Lower leg skin (tissue), 4 donors: ENCODE measurements at places on chromosomes 13 and 19. TPM values are rescaled to one million over a fixed set of nuclear protein-coding genes. Genes with fewer than 3 reads are reported as not detected.

Gene FFAR3
- not detected for total RNA-seq

Gene ERICH6B
- total RNA-seq = not detected

Gene KIR2DL1
- total RNA-seq = not detected

Gene KLK15
- total RNA-seq = not detected

Gene ICAM4
- total RNA-seq = not detected

Gene MUC16
- not detected for total RNA-seq

Gene ZNF99
- total RNA-seq = not detected

GRCh38 chr13:98353750-98354149, 176.7 kb upstream of the RNF113B start:
- no peak for DNase-seq

GRCh38 chr13:50357586-50358118, 342.4 kb downstream of the KCNRG start:
- DNase-seq = no peak

DNA sequence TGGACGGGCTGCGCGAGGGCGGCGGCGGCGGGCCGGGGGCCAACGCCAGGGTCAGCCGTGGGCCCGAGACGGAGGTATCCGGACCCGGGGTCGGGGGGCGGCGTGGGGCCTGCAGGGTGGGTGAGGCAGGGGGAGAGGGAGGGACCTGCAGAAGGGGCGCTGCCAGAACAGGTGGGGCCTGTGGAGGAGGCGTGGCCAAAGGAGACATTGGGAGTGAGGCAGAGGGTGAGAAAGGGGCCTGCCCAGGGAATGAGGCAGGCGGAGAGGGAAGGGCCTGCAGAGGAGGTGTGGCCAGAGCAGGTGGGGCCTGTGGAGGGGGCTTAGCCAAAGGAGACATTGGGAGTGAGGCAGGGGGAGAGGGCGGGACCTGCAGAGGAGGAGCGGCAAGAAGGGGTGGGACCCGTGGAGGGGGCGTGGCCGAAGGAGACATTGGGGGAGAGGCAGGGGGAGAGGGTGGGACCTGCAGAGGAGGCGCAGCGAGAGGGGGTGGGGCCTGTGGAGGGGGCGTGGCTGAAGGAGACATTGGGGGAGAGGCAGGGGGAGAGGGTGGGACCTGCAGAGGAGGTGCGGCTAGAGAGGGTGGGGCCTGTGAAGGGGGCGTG, 4.2 kb downstream of the PRR36 start:
- DNase-seq = no peak

- DNase-seq = no peak
Measured at GRCh38 chr13:38941353-38941945, 49.2 kb downstream of the STOML3 start.

GRCh38 chr19:33339016-33339984, 34.2 kb upstream of the CEBPG start:
- no peak for DNase-seq

GRCh38 chr19:5138606-5139582, 170.0 kb downstream of the KDM4B start:
- DNase-seq = no peak

DNA sequence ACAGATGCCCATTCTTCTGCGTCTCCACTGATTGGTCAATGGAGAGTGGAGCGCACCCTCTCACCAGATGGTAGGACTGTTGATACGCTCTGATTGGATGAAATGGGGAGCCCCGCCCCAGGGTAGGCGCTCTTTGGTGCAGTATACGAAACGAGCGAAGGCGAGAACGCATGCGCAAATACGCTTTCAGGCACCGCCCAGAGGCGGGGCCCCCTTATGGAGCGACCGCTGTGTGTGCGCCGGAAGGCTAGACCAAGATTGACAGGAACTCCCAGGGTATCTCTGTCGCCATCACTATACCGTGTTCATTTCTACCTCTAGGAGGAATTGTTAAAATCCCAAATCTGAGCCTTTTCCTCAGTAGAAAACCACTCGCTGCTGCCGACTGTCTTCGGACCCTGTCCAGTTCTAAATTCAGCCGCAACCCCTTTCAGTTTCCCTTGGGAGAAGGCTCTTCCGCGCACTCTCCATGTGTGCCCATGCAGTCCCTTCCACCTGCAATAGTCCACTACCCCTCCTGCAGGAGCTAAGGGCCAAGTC, 720 bp upstream of the HNRNPL start:
- DNase-seq = no peak

- peak; percentile 51 for DNase-seq
Measured at GRCh38 chr19:12786952-12787351, 4.3 kb upstream of the JUNB start.

- no peak for DNase-seq
Measured at GRCh38 chr13:93539914-93540313, 313.3 kb downstream of the GPC6 start.

- no peak for DNase-seq
Measured at GRCh38 chr13:51625555-51626345, 41.5 kb downstream of the WDFY2 start.

DNA sequence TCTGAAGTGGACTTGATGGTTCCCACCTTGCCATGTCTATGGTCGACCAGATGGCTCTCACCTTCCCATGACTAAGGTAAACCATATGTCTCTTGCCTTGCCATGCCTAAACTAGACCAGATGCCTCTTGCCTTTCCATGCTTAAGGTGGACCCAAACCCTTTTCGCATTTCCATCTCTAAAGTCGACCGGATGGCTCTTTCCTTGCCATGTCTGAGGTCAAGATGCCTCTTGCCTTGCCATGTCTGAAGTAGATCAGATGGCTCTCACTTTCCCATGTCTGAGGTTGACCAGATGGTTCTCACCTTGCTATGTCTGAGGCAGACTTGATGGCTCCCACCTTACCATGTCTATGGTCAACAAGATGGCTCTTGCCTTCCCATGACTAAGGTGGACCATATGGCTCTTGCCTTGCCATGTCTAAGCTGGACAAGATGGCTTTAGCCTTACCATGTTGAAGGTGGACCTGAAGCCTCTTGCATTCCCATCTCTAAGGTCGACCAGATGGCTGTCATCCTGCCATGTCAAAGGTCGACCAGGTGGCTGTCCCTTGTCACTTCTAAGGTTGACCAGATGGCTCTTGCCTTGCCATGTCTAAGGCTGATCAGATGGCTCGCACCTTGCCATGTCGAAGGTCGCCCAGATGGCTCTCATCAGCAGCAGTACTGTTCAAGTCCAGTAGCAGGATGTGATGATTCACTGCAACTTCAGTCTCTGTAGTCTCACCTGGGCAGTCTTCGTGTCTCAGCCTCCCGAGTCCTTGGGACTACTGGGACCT, 1439.4 kb downstream of the UQCRFS1 start:
- no peak for DNase-seq

GRCh38 chr19:17575871-17576757, 20.7 kb downstream of the COLGALT1 start:
- DNase-seq = no peak

- DNase-seq = no peak
Measured at GRCh38 chr13:75489502-75490263, 7.7 kb upstream of the TBC1D4 start.

DNA sequence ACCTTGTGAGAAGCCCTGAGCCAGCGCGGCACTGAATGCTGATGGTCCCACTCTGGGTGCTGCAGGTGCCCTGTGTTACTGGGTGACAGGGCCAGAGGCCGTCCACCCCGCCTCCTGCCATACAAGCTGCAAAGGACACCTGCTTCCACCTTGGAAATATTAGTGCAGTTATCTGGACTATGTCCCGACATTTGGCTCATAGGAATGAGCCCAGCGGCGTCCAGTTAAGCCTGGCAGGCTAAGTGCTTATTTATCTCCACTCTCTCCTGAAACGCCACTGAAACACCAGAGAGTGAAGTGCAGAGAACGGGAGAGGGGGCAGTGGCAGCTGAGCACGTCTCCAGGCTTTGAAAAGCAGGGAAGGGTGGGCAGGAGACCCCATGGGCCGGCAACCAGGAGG, 145.8 kb downstream of the KDM4B start:
- DNase-seq = no peak

DNA sequence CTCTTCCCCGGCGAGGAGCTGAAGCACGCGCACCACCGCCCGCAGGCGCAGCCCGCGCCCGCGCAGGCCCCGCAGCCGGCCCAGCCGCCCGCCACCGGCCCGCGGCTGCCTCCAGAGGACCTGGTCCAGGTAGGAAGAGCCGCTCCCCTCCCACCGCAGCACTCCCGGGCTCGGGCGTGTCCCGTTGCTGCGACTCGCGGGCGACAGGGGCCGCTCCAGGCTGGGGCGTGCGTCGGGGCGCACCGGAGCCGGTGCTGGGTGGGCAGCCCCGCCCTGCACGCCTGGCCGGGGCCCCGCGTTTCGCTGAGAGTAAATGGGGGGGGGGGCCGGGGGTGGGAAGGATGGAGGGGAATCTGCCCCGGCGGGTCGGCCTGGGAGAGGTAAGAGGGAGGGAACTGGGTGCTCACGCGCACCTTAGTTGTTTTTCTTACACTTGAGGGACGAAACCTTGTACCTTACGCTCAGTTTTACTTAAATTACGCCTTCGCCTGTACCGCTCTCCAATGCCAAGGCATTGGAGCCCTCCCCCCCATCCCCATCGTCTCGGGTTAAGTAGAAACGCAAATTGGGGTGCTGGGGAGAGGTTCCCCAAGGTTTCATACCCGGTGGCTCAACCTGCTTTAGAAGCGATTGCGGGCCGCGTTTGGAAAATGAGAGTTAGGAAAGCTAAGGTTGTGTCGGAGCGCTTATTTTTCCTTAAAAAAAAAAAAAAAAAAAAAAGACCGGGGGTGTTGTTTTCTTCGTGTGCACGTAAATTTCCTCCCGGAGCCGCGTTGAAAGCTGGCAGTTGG, 850 bp downstream of the KLF5 start:
- no peak for DNase-seq

GRCh38 chr19:55641426-55642152, 787 bp downstream of the ZNF580 start:
- no peak for DNase-seq

GRCh38 chr19:34580408-34580807, 96.6 kb downstream of the SCGB2B2 start:
- no peak for DNase-seq
